T-helper 17 cell (primary cell): ENCODE measurements at places on chromosomes 1 and 21. TPM values are rescaled to one million over a fixed set of nuclear protein-coding genes. Genes with fewer than 3 reads are reported as not detected.

DNA sequence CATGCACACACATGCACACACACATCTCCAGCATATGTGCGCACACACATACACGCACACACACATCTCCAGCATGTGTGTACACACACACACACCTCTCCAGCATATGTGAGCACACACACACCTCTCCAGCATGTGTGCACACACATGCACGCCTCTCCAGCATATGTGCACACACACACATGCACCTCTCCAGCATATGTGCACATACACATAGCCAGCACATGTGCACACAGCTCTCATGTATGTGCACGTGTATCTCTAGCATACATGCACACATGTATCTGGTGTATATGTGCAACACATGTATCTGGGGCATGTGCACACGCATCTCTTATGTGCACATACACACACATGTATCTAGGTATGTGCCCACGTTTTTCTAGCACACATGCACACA lies 57.9 kb downstream of the SLC19A1 start:
- H3K27ac ChIP-seq, result no peak overlapping the region
- peaks cover 12% of the 10 kb centered on the region for H3K4me1 ChIP-seq
- no peak for DNase-seq
- no peaks in the 10 kb centered on the region for H3K27me3 ChIP-seq

DNA sequence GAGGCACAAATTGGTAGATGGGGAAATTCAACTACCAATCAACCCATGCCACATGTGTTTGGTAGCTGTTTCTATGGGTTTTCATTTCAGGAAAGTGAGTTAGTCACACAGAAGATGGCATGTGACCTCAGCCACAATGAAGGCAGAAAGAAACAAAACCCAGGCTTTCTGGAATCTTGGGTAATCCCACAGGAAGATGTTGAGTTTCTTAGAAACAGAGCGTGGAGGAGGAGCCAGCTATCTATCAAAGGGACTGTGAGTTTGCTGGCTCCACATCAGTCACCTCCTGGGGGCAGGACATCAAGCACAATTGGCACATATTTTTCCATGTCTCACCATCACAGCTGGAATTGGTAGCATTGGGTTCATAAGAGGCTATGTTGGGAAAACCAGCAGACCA lies 188.9 kb upstream of the PLXNA2 start:
- no peak overlapping the region for H3K4me3 ChIP-seq
- no peak overlapping the region for H3K27ac ChIP-seq
- no peaks in the 10 kb centered on the region for H3K36me3 ChIP-seq
- H3K4me1 ChIP-seq, result no peaks in the 10 kb centered on the region
- H3K27me3 ChIP-seq, result peaks cover 5% of the 10 kb centered on the region

DNA sequence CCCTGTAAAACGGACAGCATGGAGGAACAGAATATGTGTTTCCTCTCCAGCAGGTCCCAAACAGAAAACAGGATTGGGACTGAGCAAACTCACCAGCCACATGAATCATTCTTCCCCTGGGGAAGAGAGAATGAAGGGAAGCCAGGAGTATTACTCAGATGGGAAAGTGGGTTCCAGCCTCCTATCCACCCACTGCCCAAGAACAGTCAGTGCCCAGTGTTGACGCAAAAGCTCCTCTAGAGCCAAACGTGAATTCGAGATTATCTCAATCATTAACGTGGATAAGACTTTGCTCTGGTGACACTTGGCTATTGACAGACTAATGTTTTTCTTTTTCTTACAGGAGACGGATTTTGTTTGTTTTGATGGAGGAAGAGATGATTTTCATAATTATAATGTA lies 9.3 kb downstream of the MIA3 start:
- peaks cover 9% of the 10 kb centered on the region for H3K4me1 ChIP-seq
- no peaks in the 10 kb centered on the region for H3K27me3 ChIP-seq

DNA sequence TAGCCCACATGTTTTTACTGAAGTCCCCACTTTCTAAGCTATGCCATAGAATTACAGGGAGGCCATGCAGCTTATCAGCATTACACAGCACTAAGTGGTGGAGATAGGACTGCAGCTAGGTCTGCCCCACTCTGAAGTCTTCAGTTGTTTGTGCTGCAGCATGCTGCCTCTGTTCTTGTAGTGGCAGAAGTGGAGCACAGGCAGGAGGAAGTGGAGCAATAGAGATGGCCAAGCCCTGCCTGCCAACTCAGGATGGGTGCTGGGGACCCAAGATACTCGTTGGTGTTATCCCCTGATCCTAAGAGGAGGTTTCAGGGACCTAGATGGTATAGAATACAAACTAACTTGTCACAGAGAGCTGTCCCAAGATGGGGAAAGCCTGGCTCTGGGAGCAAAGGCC lies 12.9 kb downstream of the MRPL37 start:
- peaks cover 24% of the 10 kb centered on the region for H3K36me3 ChIP-seq
- DNase-seq, result no peak
- H3K27me3 ChIP-seq, result no peaks in the 10 kb centered on the region
- no peak overlapping the region for H3K4me3 ChIP-seq

DNA sequence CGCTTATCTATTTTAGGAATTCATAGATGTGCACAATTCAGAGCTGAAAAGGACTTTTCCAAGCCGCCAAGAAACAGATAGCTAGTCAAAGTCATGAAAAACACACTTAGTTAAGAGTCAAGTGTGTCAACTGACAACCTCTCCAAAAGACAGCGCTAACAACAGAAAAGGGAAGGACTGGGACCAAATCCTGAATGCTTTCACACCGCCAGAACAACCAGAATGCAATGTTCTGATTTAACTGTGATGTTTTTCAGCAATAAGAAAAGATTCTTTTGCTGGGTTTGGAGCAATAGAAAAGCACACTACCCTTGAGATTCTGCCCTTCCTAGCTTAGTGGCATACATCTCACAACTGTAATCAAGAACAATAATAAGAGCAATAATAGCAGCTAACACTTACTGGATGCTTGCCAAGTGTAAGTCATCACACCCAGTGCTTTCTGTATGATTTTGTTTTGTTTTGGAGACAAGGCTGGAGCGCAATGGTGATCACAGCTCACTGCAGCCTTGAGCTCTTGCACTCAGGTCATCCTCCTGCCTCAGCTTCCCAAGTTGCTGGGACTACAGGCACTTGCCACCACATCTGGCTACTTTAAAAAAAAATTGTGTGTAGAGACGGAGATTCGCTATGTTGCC lies 33.9 kb upstream of the SDC3 start:
- peaks cover 5% of the 10 kb centered on the region for H3K36me3 ChIP-seq
- H3K4me1 ChIP-seq, result peaks cover 12% of the 10 kb centered on the region
- H3K4me3 ChIP-seq, result no peak overlapping the region
- H3K27me3 ChIP-seq, result no peaks in the 10 kb centered on the region

DNA sequence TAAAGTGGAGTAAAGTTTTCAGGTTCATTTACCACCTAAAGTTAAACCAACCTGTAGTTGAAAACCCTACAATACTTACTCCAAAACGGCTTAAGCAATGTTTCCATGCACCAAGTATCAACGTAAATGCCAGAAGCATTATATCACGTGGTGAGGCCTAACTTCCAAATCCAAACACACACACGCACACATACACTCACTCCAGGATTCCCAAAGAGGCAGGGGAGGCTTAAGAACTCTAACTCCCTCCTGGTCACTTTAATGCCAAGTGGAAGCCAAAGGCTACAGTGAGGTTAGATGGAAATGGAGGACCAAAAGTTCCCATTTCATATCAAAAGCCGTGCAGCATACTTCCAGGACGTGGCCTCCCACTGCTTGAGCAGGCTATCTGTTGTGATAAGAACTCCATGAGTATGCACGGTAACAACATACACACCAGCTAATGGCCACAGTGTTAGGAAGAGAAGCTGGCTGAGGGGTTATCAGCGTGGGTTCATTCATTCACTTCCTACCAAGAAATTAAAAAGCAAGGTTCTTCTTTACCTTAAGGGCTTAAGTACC lies 224.1 kb downstream of the SLC45A1 start:
- no peak for DNase-seq
- H3K4me1 ChIP-seq, result peaks cover 12% of the 10 kb centered on the region
- H3K4me3 ChIP-seq, result no peak overlapping the region

DNA sequence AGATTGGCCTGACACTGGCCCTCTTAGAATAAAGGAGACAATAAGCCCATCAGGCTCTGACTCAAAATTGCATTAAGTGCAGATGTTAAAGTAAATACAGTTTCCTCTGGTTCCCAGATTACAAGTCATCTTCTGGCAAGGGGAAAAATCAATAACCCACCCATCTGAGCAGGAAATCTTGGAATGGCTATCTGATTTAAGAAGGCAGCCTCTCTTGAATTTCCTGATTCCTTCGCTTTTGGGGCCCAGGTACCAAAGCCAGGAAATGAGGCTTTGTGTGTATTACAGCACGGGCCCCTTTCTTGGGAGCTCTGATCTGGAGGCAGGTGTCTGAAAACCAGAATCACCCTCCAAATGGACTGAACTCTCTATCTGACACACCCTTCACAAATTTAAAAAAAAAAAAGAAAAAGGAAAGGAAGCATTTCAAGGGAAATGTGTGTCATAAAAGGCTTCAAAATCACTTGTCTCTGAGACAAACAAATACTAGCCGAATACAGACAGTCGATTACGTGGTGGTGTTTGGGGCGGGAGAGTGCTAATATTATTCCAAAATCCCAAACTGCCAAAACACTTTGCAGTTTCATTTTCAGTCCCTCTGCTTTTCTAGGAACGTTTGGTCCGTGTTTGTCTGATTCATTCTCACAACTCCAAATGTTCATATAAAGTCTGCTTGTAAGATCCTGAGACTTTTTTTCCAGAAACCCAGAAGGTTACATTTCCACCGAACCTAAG lies 240.9 kb upstream of the CAMK1G start:
- peaks cover 30% of the 10 kb centered on the region for H3K27me3 ChIP-seq
- H3K4me3 ChIP-seq, result no peak overlapping the region
- no peak overlapping the region for H3K27ac ChIP-seq
- no peak for DNase-seq
- H3K4me1 ChIP-seq, result no peaks in the 10 kb centered on the region

DNA sequence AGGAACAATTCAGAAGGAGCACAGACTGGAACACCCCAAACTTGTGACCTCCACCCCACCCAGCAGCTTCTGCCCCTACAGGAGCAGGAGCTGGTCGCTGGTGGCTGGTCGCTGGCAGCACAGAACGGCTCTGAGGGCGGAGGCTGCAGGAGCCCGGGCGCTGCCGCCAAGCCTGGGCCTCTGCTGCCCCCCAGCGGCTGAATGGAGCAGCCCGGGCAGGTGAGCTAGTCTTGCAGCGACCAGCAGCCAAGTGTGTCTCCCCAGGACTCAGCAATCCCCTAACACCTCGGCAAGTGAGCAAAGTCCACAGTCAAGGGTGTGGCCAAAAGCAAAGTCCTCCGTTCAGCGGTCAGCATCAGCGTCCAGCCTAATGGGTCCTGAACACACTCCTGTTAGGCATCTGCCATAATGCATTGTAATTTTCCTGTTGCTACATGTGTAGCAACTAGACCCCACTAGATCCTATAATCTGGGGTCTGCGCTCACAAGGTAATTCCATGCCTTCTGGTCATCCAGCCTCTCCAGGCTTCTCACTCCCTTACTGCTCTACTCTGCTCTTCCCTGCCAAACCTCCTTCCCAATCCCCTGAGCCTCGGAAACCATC lies 12.1 kb upstream of the GJB5 start:
- peak; percentile 64 for DNase-seq
- H3K27me3 ChIP-seq, result peaks cover 40% of the 10 kb centered on the region
- no peaks in the 10 kb centered on the region for H3K36me3 ChIP-seq
- H3K4me3 ChIP-seq, result peak overlapping the region; percentile 15
- no peak overlapping the region for H3K27ac ChIP-seq

DNA sequence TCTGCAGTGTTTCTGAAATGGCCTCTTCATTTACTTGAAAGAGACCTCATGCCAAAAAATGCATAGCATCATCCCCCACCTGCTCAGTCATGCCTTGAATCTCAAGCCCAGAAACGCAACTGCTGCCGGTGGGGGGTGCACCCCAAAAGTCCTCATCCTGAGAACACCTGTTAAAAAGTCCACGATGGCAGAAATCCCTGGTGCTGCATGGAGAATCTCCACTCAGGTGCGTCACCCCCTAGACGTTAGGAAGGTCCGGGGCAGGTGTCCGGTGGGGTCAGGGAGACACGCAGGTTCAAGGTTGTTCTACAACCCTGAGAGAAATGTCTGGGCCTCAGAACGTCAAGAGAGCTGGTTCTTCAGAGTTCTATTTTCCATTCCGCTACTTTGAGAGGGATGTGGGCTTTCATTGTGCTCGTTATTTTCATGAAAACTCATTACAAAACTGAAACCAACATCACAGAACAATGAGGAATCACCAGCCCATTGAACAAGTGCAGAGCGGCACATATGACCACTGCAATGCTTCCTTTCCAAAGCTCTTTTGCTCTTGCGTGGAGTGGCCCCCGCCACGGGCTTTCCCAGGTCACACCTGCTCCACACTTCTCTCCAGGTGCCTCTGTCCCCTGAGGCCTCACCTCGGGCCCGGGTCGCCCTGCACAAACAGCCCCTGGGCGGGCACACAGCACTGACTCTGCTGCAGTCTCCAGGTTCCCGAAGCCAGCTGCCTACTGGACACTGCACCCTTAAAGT lies 201.9 kb downstream of the TOMM20 start:
- H3K4me3 ChIP-seq, result peak overlapping the region; percentile 90
- no peaks in the 10 kb centered on the region for H3K36me3 ChIP-seq
- peak overlapping the region; percentile 98 for H3K27ac ChIP-seq
- no peaks in the 10 kb centered on the region for H3K27me3 ChIP-seq

- H3K27me3 ChIP-seq, result peaks cover 65% of the 10 kb centered on the region
- peaks cover 8% of the 10 kb centered on the region for H3K4me1 ChIP-seq
- DNase-seq, result no peak
- H3K4me3 ChIP-seq, result no peak overlapping the region
- peaks cover 3% of the 10 kb centered on the region for H3K36me3 ChIP-seq
Measured at GRCh38 chr1:38489844-38490270, 369.7 kb downstream of the RRAGC start.

GRCh38 chr1:74357756-74358155 lies 122.6 kb downstream of the TNNI3K start:
- no peak overlapping the region for H3K27ac ChIP-seq
- no peaks in the 10 kb centered on the region for H3K4me1 ChIP-seq
- H3K36me3 ChIP-seq, result peaks cover 2% of the 10 kb centered on the region
- H3K4me3 ChIP-seq, result no peak overlapping the region

DNA sequence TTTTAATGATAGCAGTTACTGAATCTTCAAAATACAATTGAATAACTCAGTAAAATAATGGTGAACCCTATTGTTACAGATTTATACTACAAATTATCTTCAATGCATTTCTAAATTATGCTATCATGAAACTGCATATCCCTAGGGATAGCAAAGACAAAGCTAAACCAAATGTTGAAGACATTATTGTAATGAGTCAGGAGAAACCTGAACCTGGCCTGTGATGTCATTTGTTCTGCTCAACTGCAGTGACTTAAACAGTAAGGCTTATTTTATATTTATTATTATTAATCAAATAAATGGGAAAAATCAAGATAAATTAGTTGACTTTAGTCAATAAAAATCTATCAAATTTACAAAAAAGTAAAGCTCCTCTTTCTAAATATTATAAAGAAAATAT lies 100.3 kb downstream of the UCHL5 start:
- no peak overlapping the region for H3K27ac ChIP-seq
- DNase-seq, result no peak
- H3K27me3 ChIP-seq, result no peaks in the 10 kb centered on the region

CACNA1S gene
- total RNA-seq, result not detected

AMY2A gene
- total RNA-seq, result not detected

GFI1 gene
- total RNA-seq, result 18.8 TPM

MROH9 gene
- not detected for total RNA-seq

NCMAP gene
- total RNA-seq, result not detected

TSNAX gene
- total RNA-seq, result 26.8 TPM
